Left renal cortex interstitium (tissue), 4 donors: ENCODE measurements at places on chromosomes 4 and X. TPM values are rescaled to one million over a fixed set of nuclear protein-coding genes. Genes with fewer than 3 reads are reported as not detected.

Gene C4orf54
- polyA plus RNA-seq: 0.81 TPM

Gene AFAP1
- polyA plus RNA-seq: 24.6 TPM

Gene C4orf50
- 0.02 TPM for polyA plus RNA-seq

Gene SPATA4
- polyA plus RNA-seq: 1.8 TPM

Gene POU4F2
- polyA plus RNA-seq: not detected

Gene SH2D1A
- 0.25 TPM for polyA plus RNA-seq

Gene WDFY3
- 44.2 TPM for polyA plus RNA-seq

Gene TBX22
- polyA plus RNA-seq: 4.2 TPM

Gene CSAG3
- not detected for polyA plus RNA-seq

Gene KLB
- 0.25 TPM for polyA plus RNA-seq

Gene HPSE
- polyA plus RNA-seq: 1.1 TPM

Gene MAGEC3
- not detected for polyA plus RNA-seq

Gene CD38
- 0.90 TPM for polyA plus RNA-seq

Gene AKAP4
- polyA plus RNA-seq: not detected

Gene PNMA5
- 0.10 TPM for polyA plus RNA-seq

Gene ADH1A
- polyA plus RNA-seq: 1.5 TPM
